Right cardiac atrium (tissue), 5 donors: ENCODE measurements at places on chromosomes 13 and 19. TPM values are rescaled to one million over a fixed set of nuclear protein-coding genes. Genes with fewer than 3 reads are reported as not detected.

The SUCLA2 gene
- total RNA-seq, result 103 TPM

The FAM216B gene
- total RNA-seq, result 16.4 TPM

The SIGLEC14 gene
- total RNA-seq, result 1.7 TPM

The MYO1F gene
- 23.2 TPM for total RNA-seq

The PEAK3 gene
- 3.1 TPM for total RNA-seq

The DHRS12 gene
- 11.1 TPM for total RNA-seq

The SCGB2B2 gene
- total RNA-seq, result 0.37 TPM

The GAPDHS gene
- not detected for total RNA-seq

The GPR32 gene
- total RNA-seq, result not detected

The SYNE4 gene
- total RNA-seq, result 0.14 TPM

The NKPD1 gene
- total RNA-seq, result 0.06 TPM

The TEX29 gene
- 0.48 TPM for total RNA-seq

The KLK4 gene
- total RNA-seq, result not detected

The CEACAM6 gene
- total RNA-seq, result not detected

The PALM3 gene
- 0.40 TPM for total RNA-seq

The CCDC194 gene
- 0.43 TPM for total RNA-seq

The ANGPTL8 gene
- total RNA-seq, result 0.47 TPM

The ZNF888 gene
- 1.9 TPM for total RNA-seq

The ITGBL1 gene
- total RNA-seq, result 6.9 TPM
